Stimulated activated CD8-positive, alpha-beta memory T cell treated with anti-CD3 and anti-CD28 coated beads, Interleukin-4, amount 100 ng/mL, for 1 hour (primary cell): ENCODE measurements at places on chromosomes 13 and 19.

GRCh38 chr19:900302-901111 is 7.2 kb downstream of the RNU6-9 start:
- DNase-seq, result no peak

DNA sequence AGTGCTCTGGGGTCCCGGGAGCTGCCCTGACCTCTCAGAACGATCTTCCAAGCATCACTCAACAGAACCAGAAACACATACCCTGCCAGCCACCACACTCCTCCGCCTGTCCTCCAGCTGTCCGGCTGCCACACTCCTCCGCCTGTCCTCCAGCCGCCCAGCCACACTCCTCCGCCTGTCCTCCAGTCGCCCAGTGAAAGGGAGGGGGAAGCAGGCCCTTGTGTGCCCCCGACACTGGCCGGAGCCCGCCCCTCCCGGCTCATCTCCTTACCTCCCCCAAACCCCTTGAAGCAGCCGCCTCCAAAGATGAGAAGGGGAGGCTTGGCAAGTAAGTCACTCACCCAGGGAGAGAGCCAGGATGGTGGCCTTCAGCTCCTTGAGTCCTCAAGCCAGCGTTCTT is 40.2 kb downstream of the STK24 start:
- DNase-seq, result no peak

DNA sequence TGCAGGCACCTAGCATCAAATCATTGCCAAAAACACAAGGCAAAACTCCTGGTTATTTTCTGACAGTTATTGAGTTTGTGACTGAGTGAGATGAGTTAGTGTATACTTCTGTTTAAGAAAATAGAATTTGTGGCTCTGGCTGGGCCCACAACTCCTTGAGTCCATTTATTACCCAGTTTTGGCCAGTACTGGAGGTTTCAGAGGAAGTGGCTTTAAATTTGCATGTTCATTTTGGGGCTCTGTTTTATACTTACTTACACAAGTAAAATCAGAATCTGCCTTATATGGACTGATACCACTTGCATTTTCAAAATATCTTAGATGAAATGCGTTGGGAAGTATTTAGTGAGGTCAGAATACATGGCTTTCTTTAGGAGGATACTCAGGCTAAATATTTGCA is 29.0 kb downstream of the TNFSF11 start:
- no peak for DNase-seq

- DNase-seq, result no peak
These were observed 737.4 kb downstream of the UQCRFS1 start for GRCh38 chr19:28475525-28475924.

- peak; percentile 64 for DNase-seq
These were observed 9.1 kb downstream of the LYL1 start for GRCh38 chr19:13093407-13094105.

DNA sequence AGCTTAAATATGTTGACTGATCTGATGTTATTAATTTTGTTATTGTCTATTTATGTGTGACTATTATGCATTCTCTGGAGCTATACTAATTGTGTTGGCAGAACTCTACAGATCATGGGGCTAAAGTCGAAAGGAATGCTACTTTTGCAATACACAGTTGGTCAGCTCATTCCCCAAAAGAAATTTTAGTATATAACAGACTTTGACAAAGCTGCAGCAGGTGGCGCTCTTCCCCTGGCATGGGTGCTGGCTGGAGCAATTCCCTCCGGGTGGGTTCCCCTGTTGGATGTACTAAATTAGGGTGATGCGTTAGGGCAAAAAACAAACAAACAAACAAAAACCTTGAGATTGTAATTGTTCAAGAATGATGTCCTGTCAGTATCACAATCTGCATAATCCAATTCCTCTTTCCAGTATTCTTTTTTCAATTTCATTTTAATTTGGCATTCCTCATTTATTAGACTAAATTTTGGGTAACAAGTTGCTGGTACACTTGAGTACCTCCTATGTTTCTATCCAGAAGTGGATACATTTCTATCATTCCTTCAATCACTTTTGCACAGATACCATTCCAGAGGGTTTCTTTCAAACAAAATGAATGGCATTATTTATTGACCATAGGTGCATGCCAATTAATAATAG is 322.8 kb upstream of the EDNRB start:
- DNase-seq, result no peak

DNA sequence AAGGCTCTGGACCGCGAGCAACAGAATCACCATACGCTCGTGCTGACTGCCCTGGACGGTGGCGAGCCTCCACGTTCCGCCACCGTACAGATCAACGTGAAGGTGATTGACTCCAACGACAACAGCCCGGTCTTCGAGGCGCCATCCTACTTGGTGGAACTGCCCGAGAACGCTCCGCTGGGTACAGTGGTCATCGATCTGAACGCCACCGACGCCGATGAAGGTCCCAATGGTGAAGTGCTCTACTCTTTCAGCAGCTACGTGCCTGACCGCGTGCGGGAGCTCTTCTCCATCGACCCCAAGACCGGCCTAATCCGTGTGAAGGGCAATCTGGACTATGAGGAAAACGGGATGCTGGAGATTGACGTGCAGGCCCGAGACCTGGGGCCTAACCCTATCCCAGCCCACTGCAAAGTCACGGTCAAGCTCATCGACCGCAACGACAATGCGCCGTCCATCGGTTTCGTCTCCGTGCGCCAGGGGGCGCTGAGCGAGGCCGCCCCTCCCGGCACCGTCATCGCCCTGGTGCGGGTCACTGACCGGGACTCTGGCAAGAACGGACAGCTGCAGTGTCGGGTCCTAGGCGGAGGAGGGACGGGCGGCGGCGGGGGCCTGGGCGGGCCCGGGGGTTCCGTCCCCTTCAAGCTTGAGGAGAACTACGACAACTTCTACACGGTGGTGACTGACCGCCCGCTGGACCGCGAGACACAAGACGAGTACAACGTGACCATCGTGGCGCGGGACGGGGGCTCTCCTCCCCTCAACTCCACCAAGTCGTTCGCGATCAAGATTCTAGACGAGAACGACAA is 1.8 kb downstream of the PCDH17 start:
- DNase-seq, result no peak

DNA sequence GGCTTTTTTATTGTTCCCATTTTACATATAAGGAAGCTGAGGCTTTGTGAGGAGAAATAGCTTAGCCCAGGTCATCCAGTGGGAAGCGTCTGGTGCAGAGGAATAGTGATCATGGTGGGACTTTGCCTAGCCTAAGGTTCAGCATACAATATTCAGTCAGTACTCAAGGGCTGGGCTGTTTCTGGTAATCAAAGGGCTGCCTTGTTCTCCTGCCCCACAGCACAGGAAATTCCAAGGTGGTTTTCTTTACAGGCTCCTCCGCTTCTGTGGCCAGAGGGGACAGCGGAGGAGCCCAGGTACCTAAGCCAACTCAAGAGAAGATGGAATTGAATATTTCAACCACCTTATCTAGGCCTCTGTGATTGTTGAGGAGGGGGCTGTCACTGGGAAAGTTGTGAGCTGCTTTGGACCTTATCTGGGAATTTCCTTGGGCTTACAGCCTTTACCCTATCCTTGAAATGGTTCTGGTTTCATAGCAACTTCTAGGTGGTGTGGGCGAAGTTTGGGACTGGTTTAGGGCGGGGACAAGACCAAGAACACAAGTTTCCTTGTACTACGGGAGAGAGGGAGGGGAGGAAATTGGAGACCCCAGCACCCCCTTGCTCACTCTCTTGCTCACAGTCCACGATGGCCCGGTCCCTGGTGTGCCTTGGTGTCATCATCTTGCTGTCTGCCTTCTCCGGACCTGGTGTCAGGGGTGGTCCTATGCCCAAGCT is at the start of gene MIA:
Gene MIA, plus strand, starts transcription at position 606 of the 716 bp plus-strand sequence. Its CDS starts 22 bp downstream, at position 628.
- DNase-seq, result no peak

- no peak for DNase-seq
These were observed 97.6 kb upstream of the DACH1 start for GRCh38 chr13:71964491-71965100.

- no peak for DNase-seq
These were observed 12.2 kb downstream of the PRKCSH start for GRCh38 chr19:11447347-11448262.

GRCh38 chr13:48066310-48066989 is 28.5 kb downstream of the MED4 start:
- no peak for DNase-seq

GRCh38 chr13:73981595-73981994 is 152.6 kb downstream of the KLF12 start:
- DNase-seq, result no peak

DNA sequence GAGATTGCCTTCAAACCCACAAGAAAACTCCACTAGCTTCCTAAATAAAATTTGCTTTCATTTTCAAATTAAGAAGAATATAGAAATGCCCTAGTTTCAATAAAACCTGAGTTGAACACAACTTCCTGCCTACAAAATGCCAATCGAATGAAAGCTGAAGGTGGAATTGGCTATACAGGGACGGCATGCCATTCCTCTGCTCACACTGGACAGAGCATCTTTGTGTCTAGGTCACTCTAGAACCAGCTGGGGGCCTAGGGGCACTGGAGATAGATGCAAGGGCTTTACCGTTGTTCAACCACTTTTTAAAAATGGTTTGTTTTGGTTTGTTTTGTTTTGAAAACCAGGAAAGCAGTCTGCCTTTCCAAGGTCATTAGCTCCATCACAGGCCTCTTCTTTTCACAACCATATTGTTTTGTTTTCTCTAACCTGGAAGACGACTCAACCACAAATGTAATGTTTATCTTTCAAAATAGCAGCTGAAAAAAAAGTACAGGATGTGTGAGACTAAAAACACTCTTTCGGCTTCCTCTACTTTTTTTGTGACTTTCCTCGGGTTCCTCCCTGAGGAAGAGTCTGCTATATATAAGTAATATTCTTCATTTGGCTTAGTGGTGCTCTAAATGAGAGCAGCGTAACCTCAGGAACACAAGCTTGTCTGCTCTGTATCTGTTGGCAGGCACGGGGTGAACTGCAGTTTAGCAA is 11.9 kb upstream of the ITM2B start:
- DNase-seq, result no peak

- no peak for DNase-seq
These were observed 52.0 kb upstream of the GAS6 start for GRCh38 chr13:113915786-113916329.

GRCh38 chr13:98397221-98397620 is 179.7 kb downstream of the STK24 start:
- no peak for DNase-seq

- no peak for DNase-seq
These were observed 4.2 kb downstream of the C5AR1 start for GRCh38 chr19:47313754-47314295.

DNA sequence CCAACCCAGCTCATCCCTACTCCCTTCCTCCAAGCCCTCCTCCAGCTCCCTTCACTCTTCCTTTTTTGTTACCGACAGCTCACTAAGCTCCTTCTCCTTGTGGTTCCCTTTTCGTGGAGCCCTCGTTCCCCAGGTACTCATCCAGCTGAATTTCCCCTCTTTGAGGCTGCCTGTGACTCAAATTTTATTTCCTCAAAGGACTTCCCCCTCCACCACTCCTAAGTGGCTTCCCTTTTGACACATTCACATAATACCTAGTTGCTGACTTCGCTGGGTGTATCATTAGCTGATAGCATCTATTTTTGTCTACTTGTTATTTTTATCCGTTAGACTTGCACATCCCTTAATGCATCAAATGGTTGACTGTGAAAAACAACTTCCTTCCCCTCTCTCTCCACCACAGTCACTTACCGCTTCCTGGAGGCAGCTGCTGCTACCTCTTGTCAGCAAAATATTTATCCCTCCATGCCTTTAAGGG is 14.5 kb downstream of the FFAR2 start:
- DNase-seq, result peak; percentile 18

DNA sequence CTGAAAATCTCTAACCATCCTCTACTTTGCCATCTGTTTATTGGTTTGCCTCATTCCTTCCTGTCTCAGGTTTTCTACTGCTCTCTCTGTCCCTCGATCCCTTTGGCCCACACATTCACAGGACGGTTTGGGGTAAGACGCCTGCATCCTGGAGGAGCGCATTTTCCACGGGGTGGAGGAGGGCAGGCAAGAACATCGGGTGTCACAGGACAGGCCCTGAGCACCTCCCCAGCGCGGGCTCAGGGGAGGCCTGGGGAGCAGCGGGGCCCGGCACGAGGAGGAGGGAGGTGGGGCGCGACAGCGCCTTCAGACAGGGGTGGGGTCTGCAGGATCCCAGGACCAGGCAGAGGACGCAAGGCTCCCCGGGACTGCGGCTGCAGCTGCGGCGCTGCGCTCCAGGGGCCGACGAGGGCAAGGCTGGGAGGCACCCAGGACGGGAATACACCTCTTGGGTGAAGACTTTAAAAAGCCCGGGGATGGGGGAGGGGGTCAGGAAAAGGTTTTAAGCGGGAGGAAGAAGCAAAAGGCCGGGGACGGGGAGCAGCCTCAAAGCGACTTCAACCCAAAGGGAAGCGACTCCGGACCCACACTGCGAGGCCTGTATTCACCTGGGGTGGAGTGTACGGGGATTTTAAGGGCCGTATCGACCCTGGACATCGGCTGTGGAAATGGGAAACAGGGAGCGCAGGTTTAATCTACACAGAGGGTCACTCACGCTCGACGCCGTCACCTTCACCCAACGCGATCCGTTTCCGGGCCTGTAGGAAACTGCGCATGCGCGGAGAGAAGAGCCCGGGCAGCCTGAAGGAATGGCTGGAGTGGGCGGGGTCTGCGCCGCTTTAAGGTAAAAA is at the start of gene ZNF415:
Gene ZNF415, minus strand, starts transcription at position 770 of the 851 bp plus-strand sequence. CDS start 10,234 bp downstream, outside the sequence.
- DNase-seq, result no peak

DNA sequence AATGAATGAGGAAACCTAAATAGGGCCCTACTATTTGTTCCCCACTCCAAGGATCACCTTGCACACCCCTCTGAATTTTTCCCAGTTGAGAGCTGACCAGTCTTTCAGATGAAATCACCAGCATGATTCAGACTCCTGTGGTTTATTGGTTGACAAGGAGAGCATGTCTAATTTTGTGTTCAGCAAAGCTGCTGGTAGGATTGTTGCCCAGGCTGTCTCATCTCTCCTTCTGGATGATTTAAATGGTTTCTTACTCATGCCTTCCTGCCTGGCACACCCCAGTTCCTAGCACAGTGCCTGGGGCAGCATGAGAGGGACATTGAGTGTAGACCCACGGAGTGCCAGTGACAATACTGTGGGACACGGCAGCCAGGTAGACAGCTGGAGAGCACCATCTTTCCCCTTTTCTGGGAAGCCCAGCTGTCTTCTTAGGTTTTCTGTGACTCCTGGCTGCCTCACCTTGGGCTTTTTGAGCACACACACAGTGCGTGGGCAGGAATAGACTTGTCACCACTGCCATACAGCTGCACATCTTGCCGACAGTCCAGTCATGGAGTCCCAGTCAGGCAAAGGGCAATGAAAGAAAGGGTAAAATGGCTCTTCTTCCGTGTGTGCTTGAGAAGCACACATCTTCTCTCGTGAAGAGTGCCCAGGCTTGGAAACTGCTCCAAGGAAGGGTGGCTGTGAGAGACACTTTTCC is 12.3 kb downstream of the FGF9 start:
- DNase-seq, result no peak

GRCh38 chr19:46648060-46648960 is 12.3 kb upstream of the GNG8 start:
- DNase-seq, result no peak
